ENCODE measurements at places on chromosomes 2 and 18.

GRCh38 chr2:198591586-198591985, 787.2 kb downstream of the PLCL1 start:
- DNase-seq: no peak

- DNase-seq: no peak
These were observed 37.6 kb upstream of the FOSL2 start for GRCh38 chr2:28354920-28355520.

GRCh38 chr2:140862181-140862580, 1268.6 kb downstream of the LRP1B start:
- DNase-seq: no peak

GRCh38 chr2:117074756-117075155, 739.7 kb upstream of the DDX18 start:
- no peak for DNase-seq

DNA sequence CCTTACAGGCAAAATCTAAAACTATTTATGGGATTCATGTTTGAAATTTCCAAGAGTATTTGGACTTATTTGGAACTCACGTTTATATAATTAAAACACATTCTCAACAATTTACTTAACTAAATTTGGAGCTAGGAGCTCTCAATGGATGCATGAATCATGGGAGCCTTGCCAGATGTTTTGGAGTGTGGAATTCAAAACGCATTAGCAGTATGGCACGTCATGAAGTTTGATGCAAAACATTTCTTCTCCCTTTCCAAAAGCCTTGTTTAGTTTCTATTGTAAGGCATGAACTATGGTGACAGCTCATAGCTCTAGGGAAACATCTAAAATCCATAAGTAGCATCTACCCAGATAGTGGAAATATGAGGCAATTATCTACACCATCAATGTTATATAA, 701.6 kb downstream of the SATB2 start:
- no peak for DNase-seq

- DNase-seq: no peak
These were observed 47.7 kb upstream of the SMIM21 start for GRCh38 chr18:75475228-75475627.

DNA sequence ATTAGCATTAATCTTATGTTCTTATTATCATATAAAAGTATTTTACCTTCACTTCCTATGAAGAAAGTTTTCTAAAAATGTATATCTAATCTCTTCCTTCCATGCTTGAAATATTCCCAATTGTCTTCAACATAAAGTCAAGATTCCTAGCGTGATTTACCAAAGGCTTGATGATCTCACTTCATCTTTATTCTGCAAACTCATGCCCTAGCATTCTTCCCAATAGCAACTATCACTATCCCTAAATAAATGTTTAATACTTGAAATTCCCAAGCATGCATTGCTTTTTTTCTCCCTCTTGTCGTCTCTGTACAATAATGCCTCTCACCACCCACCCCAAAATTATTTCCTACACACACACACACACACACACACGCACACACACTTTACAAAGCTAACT, 125.8 kb downstream of the VWC2L start:
- DNase-seq: no peak

GRCh38 chr2:45545943-45546342, 65.1 kb downstream of the SRBD1 start:
- DNase-seq: no peak

- no peak for DNase-seq
These were observed 5.2 kb upstream of the RMC1 start for GRCh38 chr18:23498117-23498516.

- DNase-seq: no peak
These were observed 269.1 kb downstream of the ZNF385B start for GRCh38 chr2:179592167-179592936.

DNA sequence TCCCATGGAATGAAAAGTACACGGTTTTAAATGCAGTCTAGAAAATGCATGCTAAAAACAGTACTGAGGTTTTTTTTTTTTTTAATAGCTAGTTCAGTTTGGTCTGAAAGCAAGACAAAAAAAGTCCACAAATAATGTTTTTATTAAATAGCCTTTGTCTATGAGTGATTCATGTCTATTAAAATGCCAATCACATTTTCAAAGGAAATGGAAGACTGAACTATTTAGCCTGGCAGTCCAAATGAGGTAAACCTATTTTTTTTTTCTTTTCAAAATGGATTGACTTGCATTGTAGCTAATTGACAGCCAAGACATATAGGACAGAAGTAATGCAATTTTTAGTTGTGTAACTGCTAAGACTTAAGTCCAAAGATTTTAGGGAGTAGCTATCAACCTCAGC, 90.3 kb downstream of the LRP1B start:
- DNase-seq: no peak

- DNase-seq: no peak
These were observed 24.3 kb upstream of the ARHGAP25 start for GRCh38 chr2:68710336-68710735.

GRCh38 chr18:50629148-50629631, 69.3 kb downstream of the MAPK4 start:
- no peak for DNase-seq

- no peak for DNase-seq
These were observed 110.2 kb upstream of the KIF5C start for GRCh38 chr2:148764815-148765214.

DNA sequence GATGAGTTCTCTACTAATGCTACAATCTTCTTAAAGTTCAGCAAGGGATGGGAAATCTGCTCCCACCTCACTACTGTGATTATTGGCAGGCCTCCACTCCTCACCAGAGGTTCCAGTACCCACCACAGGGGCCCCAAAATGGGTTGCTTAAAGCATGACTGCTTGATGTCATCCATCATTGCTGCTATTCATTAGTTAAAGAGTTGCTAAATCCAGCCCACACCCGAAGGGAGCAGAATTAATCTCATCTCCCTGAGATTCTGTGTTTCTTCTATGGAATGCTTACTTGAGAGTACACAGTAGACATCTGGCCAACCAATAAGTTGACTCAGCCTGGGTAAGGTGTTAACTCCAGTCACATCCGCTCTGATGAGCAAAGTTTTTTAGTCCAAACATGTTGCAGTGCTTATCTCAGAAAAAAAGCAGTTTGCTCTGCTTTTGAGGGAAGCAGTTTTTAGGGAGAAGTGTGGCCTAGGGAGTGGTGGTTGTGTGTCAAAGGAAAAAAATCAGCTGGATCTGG, 690.2 kb upstream of the POU3F3 start:
- no peak for DNase-seq

- DNase-seq: no peak
These were observed 32.3 kb downstream of the PTPN2 start for GRCh38 chr18:12851716-12852115.

- no peak for DNase-seq
These were observed 5.8 kb upstream of the MTA3 start for GRCh38 chr2:42562474-42563144.

GRCh38 chr2:156800065-156800653, 364.0 kb downstream of the GPD2 start:
- no peak for DNase-seq

DNA sequence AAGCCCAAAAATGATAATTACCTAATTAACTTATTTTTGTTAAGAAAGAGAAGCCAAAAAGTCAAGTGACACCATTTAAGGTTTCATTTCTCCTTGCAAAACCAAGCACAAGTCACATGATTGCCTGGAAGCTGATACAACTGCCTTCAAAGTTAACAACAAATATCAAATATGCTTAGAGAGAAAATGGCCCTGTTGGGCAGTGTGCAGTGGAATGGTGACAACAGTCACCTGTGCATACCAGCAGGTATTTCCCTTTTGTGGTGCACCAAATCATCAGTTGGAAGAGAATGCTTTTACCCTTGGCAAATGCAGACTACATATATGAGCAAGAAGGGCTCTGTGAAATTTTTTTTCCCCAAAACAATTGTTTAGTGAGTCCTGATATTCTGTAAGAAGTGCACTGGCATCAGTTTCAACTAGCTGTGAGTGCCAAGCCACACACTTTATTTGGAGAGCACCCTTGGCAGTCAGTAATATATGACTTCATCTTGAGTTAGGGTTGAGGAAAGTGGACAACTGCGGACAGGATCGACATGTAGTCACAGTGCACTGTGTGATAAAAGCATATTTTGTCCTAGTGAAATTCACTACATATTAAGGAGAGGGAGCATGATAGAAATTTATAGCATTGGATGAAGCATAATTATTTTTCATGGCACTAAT, 74.9 kb upstream of the DOCK10 start:
- DNase-seq: no peak

DNA sequence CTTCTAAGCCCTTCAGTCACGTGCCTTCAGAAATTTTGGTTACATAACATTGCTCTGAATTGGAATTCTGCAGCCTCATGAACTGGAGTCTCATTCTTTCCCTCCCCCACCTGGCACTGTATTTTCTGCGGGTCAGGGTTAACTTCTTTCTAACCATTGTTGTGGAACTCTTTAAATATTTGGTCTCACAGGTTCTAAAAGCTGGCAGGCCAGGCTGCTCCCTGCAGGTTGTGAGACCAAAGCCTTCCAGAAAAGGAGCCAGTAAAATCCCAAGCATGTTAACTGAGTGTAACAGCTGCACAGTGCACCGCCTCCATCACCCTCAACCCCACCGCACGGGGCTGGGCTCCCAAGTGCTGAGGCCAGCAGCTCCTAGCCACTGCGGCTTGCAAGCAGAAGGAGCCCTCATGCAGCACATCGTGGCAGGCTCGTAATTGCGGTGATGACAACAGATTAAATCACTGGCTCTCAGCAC, 174.1 kb upstream of the ALPP start:
- DNase-seq: no peak

GRCh38 chr18:3129053-3129864, 90.5 kb downstream of the MYOM1 start:
- peak; percentile 83 for DNase-seq

DNA sequence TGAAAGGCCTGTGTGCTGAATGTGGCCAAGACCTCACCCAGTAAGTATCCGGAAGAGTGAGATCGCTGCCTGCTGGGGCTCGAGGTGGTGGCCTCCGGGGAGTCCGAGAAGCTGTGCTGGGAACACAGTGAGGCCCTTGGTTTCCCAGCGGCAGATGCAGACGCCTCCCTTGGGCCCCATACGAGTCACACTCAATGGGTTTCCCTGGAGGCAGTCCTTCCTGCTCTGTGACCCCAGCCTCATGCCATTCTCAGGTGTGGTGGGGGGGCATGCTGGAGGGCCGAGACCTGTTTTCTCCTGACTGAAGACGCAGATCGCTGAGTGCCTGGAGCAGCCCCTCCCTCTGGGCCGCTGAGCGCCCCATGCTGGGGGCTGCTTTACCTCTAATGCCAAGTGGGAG, 15.7 kb downstream of the CTDP1 start:
- DNase-seq: no peak

DNA sequence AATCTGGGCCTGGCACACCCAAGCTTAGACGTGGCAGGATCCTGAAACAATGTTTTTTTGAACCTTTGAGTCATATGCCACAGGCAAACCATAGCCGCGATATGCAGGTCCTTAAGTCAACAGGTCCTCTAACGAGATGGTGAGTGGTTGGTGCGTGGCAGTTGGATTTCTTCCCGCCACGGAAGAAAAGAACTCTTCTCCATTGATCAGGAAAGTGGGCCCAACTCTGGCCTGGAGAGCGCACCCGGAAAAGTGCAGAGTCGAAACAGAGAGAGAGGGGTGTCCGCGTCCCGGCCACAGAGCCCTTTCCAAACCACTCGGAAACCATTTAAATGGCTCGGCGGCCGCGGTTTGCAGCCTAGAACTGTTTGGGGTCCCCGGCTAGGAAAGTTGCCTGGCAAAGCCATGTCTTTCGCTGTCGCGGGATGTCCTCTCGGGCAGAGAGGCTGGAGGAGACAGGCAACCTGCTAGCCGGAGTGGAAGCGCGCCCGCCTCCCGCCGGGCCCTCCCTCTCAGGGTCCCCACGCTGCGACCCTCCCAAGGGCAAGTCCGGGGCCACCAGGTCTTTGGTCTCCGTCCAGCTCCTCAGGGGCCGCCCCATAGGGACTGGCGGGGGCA, 777 bp downstream of the GALNT3 start:
- peak; percentile 1 for DNase-seq

- DNase-seq: no peak
These were observed 247.6 kb downstream of the DYM start for GRCh38 chr18:49212819-49213218.

DNA sequence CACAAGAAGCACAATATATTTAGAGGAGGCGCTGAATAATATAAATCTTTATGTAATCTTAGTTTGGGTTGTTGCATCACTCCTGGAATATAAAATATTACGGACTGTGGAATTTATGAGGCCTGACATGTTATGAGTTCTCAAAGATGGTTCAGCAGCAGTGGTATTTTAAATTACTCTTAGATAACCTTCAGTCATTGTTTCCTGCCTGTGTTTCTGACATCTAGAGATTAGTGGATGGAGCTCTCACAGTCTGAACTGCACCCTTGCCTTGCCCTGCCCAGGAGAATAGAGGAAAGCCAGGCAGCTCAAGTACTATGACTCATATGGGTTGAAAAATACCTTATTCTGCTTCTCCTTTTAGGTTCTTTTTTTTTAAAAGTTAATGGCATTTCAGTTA, 70.0 kb downstream of the ACSL3 start:
- no peak for DNase-seq

Measured in stimulated activated CD4-positive, alpha-beta T cell treated with anti-CD3 and anti-CD28 coated beads, Interleukin-2, amount 100 ng/mL, for 48 hours (primary cell).